ENCODE measurements at places on chromosomes 16 and 17.
A peak's percentile ranks its signal among the peaks of the same experiment; 100 is the strongest.

DNA sequence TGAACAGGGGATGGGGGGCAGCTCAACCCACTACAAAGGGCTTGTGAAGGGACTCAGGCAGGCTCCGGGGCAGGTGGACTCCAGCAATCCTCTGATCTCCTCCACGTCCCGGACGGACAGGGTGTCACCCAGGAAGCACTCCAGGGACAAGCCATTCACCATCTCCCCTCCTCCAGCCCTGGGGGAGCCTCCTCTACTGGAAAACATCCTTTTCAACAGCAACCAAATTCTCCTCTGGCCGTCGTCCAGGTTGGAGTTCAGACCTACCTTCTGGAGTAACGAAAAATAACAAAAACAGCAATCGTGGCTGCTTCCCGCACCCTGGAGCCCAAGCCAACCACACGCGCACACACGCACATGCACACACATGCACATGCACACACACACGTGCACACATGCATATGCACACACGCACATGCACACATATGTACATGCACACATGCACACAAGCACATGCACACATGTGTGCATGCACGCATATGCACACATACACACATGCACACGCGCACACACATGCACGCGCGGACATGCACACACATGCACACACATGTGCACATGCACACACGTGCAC lies 8.9 kb upstream of the RBFOX3 start:
- DNase-seq: no peak

GRCh38 chr16:51753467-51754127 lies 602.5 kb upstream of the SALL1 start:
- DNase-seq: no peak

- no peak for DNase-seq
Observed at GRCh38 chr17:79088247-79088996, 13.8 kb downstream of the ENGASE start.

- no peak for DNase-seq
Observed at GRCh38 chr16:84889066-84889465, 69.3 kb downstream of the CRISPLD2 start.

GRCh38 chr16:24286741-24287405 lies 30.7 kb downstream of the CACNG3 start:
- DNase-seq: no peak

- no peak for DNase-seq
Observed at GRCh38 chr17:28029044-28029443, 13.4 kb upstream of the NLK start.

- no peak for DNase-seq
Observed at GRCh38 chr17:61084260-61084659, 315.4 kb upstream of the TBX2 start.

DNA sequence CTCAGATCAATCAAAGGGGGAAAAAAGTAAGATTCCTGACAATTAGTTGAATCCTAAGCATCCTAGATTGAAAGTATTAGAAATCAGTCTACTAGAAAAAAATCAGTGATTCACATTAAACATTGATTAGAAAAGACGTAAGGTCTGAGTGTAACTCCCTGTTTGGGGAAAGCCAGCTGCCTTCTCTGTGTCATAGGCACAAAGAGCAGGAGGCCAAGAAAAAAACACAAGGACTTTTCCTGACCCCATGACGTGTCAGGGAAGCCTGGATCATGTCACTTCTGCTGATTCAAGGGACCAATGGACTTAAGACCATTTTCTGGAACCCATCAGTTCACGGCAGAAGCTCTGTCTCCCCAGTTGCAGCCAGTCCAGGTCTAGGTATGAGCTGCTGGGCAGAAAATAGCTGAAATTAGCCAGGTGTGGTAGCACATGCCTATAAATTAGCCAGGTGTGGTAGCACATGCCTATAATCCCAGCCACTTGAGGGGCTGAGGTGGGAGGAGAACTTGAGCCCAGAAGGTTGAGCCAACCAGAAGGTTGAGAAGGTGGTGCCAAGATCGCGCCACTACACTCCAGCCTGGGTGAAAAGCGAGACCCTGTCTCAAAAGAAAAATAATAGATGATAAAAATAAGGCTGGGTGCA lies 35.9 kb downstream of the RANBP10 start:
- DNase-seq: no peak

DNA sequence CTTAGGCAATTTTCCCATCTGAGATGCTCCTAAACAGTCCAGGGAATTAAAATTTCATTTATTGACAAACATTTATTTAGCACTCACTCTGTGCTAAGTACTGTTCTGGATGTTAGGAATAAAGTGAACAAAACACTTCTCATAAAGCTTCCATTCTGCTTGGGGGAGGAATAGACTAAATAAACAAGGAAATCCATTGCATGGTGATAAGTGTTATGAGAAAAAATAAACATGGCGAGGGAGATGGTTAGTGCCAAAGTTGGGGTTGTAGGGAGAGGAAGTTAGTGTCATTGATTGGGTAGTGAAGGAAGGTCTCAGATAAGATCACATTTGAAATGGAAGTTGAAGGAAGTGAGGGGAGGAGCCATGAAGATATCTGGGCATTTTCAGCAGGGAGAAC lies 72.2 kb upstream of the CES5A start:
- DNase-seq: no peak

GRCh38 chr17:68507576-68507975 lies 4.7 kb upstream of the PRKAR1A start:
- no peak for DNase-seq

DNA sequence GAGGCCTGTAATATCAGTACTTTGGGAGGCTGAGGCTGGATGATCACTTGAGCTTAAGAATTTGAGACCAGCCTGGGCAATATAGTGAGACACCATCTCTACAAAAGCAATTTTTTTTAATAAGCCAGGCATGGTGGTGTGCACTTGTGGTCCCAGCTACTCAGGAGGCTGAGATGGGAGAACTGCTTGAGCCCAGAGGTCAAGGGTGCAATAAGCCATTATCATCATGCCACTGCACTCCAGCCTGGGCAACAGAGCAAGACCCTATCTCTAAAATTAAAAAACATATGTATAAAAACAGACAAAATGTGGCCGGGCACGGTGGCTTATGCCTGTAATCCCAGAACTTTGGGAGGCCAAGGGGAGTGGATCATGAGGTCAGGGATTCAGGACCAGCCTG lies 3.2 kb upstream of the ZNF785 start:
- no peak for DNase-seq

DNA sequence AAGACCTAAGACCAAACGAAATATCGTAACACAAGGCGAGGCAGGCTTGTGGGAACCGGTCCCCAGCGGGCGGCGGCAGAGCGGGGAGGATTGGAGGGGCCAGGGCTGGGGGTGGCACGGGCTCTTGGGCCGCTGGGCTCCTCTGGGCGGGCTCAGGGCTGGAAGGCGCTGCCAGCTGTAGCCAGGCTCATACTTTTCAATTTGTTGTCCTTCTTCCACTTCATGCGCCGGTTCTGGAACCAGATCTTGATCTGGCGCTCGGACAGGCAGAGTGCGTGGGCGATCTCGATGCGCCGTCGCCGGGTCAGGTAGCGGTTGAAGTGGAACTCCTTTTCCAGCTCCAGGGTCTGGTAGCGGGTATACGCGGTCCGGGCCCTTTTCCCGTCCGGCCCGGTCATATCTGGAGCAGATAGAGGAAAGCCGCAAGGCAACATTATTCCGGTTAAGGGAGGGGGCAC lies 1.5 kb downstream of the HOXB5 start:
- DNase-seq: no peak

GRCh38 chr17:6212766-6213165 lies 142.6 kb downstream of the WSCD1 start:
- no peak for DNase-seq

DNA sequence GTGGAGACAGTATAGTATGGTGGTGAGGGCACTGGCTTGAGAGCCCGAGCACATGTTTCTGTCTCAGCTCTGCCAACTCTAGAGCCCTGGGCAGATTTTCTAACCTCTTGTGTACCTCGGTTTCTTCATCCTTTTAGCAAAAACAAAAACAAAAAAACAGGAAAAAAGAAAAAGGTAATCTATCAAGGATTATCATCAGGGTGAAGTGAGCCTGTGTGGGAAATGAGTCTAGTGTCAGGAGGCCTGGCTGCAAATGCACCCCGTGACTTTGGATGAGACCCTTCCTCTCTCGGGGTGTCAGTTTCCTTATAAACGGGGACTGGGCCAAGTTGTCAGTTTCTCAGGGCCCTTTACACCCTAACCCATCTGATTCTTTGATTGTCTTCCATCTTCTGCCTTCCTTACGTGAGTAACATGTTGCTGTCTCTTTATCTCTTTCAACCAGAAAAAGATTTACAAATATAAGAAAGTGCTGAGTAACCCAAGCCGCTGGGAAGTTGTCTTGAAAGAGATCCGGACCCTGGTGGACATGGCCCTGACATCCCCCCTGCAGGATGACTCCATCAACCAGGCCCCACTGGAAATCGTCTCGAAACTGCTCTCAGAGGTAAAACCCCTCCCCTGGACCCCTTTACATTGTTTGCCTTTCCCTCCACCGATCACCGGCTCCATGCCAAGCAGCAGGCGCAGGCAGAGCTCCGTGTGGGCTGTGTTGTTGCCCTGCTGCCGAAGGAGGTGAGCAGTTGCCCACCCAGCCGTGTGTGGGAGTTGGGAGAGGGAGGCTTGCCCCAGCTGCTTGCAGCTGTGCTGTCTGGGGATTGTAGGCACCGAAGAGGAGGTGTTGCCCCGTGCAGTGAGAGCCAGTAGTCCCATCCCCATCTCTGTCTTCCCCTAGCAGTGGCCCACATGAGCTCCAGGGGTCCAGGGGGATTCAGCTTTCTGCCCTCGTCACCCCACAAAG lies 127.1 kb upstream of the PLCG2 start:
- DNase-seq: no peak

- no peak for DNase-seq
Observed at GRCh38 chr17:48579471-48579759, 1.3 kb upstream of the HOXB4 start.

DNA sequence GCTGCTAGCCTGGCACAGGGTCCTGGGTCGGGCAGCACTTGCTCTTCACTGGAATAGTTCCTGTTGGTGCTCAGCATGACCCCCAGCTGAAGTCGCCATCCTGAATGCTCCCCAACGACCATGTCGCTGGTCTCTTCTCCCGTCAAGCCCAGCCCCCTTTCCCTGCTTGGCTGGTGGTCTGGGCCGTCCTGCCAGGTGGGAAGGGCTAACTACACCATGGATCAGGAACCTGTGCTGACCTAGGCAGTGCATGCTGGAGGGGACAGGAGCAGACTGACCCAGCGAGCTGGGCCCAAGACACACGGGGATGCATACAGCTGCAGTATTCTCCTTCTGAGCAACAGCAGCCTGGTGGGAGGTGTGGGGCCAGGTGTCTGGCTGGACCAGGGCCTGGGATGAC lies 9.2 kb upstream of the SREBF1 start:
- no peak for DNase-seq

DNA sequence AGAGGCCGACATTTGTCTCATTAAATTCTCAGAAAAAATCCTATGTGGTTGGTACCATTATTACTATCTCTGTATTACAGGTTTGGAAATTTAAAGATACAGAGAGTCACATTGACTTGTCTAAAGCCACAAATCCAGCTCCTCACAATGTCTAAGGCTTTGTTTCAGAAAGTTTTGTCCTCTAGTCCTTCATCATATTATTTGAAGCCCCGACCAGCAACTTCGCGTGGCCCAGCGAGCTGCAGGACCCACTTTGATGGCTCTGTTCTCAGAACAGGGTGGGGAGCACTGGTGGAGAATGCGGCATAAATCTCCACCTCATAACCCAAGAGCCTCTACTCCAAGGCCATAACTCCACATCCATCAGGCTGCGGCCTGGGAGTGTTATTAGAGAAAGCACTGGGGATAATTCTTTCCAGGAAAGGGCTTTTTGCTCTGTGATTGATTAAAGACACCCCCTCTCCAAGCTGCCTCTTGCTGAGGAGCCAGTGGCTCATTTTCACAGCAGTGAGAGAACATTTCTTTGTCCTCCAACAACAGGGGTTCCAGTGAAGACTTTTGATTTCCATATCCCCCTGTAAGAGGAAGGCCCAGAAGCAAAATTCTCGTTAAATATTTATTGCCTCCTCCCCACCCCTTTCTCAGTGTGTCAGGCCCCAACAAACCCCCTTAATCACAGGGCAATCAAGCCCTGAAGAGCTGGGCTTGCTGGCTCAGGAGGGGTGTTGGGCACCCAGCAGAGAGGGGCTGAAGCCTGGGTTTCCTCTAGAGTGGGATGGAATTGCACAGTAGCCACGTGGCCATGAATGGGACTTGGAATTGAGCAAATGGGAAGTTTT lies 113.7 kb upstream of the CDH11 start:
- DNase-seq: no peak

DNA sequence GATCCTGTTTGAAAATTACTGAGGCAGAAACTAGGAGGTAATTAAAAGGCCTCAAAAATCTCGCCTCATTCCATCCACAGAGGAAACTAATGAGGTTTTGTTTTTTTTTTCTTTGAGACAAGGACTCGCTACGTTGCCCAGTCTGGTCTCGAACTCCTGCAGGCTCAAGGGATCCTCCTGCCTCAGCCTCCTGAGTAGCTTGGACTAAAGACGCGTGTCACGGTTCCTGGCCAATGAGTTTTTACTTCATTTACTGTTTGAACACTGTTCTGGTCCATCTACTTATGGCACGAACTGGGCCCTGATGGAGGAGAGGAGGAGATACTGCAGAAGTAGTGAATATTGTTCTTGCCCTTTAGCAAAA lies 600 bp upstream of the BLTP2 start:
- DNase-seq: no peak

DNA sequence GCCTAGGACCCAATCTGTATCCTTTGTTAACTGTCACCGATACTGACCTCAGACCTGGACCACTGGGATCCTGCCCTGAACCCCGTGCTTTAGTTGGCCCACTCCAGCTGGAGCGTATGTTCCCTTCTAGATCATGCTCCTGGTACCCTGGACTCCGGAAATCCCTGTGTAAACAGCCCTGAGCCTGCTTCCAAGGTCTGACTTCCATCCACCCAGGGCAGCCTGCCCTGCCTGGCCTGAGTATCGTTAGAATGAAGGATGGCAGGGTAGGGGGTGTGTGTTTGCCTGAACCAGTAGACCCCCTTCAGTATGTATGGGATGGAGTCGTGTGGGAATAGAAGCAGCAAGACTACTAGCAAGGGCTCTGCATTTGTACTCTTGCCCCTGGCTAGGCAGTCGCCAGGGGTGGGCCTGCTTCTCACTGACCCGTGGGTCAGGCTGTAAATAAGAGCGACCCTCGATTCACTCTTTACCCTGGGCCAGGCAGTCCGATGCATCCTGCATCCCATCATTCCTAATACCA lies 691 bp upstream of the TMEM98 start:
- DNase-seq: no peak

- no peak for DNase-seq
Observed at GRCh38 chr16:71296584-71297340, 7.6 kb upstream of the CMTR2 start.

DNA sequence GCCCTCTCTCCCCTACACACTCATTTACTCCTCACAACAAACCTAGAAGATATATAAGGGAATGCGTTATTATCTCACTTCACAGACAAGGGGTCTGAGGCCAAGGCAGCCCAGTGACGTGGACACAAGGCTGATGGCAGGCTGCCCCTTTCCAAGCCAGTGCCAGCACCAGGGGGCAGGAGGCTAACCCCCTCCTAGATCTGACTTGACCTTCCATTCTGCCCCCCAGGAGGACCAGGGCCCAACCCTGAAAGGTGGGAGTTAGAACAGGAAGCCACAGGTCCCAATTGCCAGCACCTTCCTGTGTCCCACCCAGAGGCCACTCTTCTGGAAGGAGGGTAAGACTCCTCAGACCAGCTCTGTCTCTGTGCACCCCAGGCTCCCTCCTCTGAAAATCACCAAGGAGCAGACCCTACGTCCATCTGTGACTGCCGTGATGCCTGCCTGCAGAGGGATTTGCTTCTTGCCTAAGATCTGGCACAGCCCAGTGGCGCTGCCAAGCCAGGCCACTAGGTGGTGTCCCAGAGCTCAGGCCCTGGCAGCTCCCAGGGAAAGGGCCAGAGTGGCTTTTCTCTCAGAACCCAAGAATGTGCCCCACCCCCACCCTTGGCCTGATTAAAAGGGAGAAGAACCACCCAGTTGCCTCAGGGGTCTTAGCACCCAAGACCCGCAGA lies 42.4 kb upstream of the MRPS23 start:
- peak; percentile 71 for DNase-seq

Data from activated CD4-positive, alpha-beta T cell treated with anti-CD3 and anti-CD28 coated beads, Interleukin-2, amount 50 U/mL, for 24 hours (primary cell).